Osteocyte (in vitro differentiated cells): ENCODE measurements at places on chromosomes 1 and 21. TPM values are rescaled to one million over a fixed set of nuclear protein-coding genes. Genes with fewer than 3 reads are reported as not detected.

The IER5 gene
- 29.8 and 32.2 TPM in 2 replicates for total RNA-seq

The S100A10 gene
- total RNA-seq, result 227 and 234 TPM in 2 replicates

The LINGO4 gene
- not detected in 2 replicates for total RNA-seq

The CDK18 gene
- 3.0 and 4.5 TPM in 2 replicates for total RNA-seq

- no peak overlapping the region for H3K4me3 ChIP-seq
- peaks cover 56% of the 10 kb centered on the region for H3K4me1 ChIP-seq
- DNase-seq, result no peak
- H3K27ac ChIP-seq, result no peak overlapping the region
- no peaks in the 10 kb centered on the region for H3K27me3 ChIP-seq
Observed at GRCh38 chr1:221722254-221723017, 19.5 kb downstream of the DUSP10 start.

DNA sequence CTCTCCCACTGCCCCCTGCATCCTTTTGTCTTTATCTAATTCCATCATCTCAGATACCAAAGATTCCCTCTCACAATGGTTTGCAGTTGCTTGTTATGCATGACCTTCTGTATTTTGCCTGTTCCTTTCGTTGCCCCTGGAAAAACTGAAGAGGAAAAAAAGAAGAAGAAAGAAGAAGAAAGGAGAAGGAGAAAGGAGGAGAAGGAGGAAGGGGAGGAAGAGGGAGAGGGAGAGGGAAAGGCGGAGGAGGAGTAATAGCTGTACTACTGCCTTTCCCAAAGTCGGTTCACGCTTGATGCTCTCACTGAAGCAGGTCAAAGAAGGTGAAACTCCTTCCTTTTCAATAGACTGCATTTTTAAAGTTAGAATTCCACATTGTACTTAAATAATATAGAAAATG is 513.8 kb downstream of the PTPRC start:
- no peak overlapping the region for H3K4me3 ChIP-seq
- no peaks in the 10 kb centered on the region for H3K27me3 ChIP-seq

GRCh38 chr1:28973596-28974421 is 59.4 kb downstream of the EPB41 start:
- H3K27ac ChIP-seq, result peak overlapping the region; percentile 24
- H3K27me3 ChIP-seq, result no peaks in the 10 kb centered on the region
- H3K4me3 ChIP-seq, result no peak overlapping the region
- H3K36me3 ChIP-seq, result no peaks in the 10 kb centered on the region

The NEK2 gene
- 3.9 and 4.4 TPM in 2 replicates for total RNA-seq

- H3K4me1 ChIP-seq, result peaks cover 7% of the 10 kb centered on the region
- no peaks in the 10 kb centered on the region for H3K27me3 ChIP-seq
- H3K27ac ChIP-seq, result no peak overlapping the region
- no peak for DNase-seq
Observed at GRCh38 chr1:167206166-167206835, 14.4 kb upstream of the POU2F1 start.

- no peak overlapping the region for H3K27ac ChIP-seq
- peaks cover 7% of the 10 kb centered on the region for H3K4me1 ChIP-seq
- no peak for DNase-seq
- peaks cover 37% of the 10 kb centered on the region for H3K27me3 ChIP-seq
Observed at GRCh38 chr1:2047749-2048729, 2.2 kb upstream of the PRKCZ start.

DNA sequence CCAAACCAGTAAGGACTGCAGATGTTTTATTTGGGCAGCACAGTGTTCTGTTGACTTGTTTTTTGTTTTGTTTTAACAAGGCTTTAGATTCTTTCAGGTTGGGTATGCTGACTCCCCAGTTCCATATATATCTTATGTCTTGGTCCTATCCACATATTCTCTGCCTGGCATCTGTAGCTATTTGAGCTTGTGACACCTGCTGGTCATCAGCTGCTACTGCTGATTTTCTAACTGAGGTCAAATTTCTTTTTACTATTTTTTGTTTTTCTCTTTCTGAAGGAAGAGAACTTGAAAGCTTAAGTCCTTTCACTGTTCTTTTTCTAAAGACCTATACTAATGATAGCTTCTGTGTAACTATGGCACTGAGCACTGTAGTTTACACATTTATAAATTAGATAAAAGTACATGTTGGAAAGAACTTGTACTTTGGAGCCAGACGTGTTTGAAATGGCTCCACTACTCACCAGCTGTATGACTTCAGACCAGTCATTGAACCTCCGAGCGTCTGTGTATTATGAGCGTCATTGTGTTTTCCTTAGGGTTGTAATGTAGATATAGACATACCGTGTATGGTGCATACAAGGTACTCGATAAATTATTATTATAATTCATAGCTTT is 109.4 kb downstream of the NRDC start:
- H3K27me3 ChIP-seq, result no peaks in the 10 kb centered on the region
- peaks cover 41% of the 10 kb centered on the region for H3K36me3 ChIP-seq
- H3K4me3 ChIP-seq, result no peak overlapping the region
- peaks cover 13% of the 10 kb centered on the region for H3K4me1 ChIP-seq
- DNase-seq, result no peak

DNA sequence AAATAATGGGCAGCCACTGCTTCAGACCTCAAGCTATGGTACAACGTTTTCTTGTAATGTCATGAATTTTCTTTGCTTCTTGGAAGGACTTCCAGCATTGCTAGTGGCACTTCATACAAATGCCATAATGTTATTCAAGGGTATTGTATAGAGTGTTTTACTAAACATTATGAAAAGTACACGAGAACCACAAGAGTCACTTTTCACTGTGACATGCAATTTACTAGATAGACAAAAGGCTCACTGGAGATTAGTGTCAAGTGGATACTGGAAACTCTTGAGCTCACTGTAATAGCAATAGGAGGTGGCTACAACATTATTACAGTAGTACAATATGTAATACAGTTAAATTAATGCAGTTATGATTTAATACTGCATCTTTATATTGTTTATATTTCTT is 5.3 kb upstream of the OLFM3 start:
- no peak overlapping the region for H3K27ac ChIP-seq
- DNase-seq, result no peak
- peaks cover under 1% of the 10 kb centered on the region for H3K4me1 ChIP-seq
- H3K4me3 ChIP-seq, result no peak overlapping the region
- no peaks in the 10 kb centered on the region for H3K36me3 ChIP-seq

GRCh38 chr1:32773018-32773763 is 44.0 kb downstream of the YARS1 start:
- no peak overlapping the region for H3K4me3 ChIP-seq
- peaks cover 48% of the 10 kb centered on the region for H3K4me1 ChIP-seq
- peak; percentile 91 for DNase-seq
- H3K27me3 ChIP-seq, result no peaks in the 10 kb centered on the region
- peaks cover 27% of the 10 kb centered on the region for H3K36me3 ChIP-seq
- peak overlapping the region; percentile 59 for H3K27ac ChIP-seq

- H3K4me1 ChIP-seq, result peaks cover 6% of the 10 kb centered on the region
- no peak overlapping the region for H3K27ac ChIP-seq
- no peaks in the 10 kb centered on the region for H3K36me3 ChIP-seq
Observed at GRCh38 chr1:193730017-193730416, 543.6 kb upstream of the B3GALT2 start.

The SLC27A3 gene
- 9.9 and 11.9 TPM in 2 replicates for total RNA-seq

DNA sequence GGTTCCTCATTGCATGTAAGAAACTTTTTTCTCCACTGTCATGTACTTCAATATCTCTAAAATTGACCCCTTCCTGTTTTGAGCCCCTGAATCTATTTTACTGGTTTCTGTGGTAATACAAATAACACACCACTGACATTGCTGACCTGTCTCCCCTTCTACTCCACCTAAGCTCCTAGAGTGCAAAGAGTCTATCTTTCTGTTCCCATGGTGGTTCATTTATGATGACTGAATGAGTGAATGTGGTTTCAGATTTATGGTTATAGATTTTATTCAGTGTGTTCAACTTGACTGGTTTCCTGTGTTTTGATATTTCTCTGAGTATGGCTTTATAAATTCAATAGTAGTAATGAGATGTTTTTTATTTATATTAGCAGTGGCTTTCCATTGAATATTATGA is 127.7 kb downstream of the MAGI3 start:
- no peak overlapping the region for H3K27ac ChIP-seq
- H3K4me1 ChIP-seq, result peaks cover 13% of the 10 kb centered on the region
- no peak for DNase-seq
- H3K36me3 ChIP-seq, result no peaks in the 10 kb centered on the region

GRCh38 chr1:221188458-221188857 is 309.2 kb downstream of the HLX start:
- peaks cover 10% of the 10 kb centered on the region for H3K27me3 ChIP-seq
- no peaks in the 10 kb centered on the region for H3K36me3 ChIP-seq
- H3K4me3 ChIP-seq, result no peak overlapping the region
- DNase-seq, result no peak
- no peaks in the 10 kb centered on the region for H3K4me1 ChIP-seq
- no peak overlapping the region for H3K27ac ChIP-seq

GRCh38 chr1:198272492-198272891 is 115.7 kb downstream of the NEK7 start:
- no peaks in the 10 kb centered on the region for H3K27me3 ChIP-seq
- no peak for DNase-seq
- H3K27ac ChIP-seq, result peak overlapping the region; percentile 50
- no peak overlapping the region for H3K4me3 ChIP-seq

The FNDC5 gene
- 2.0 and 3.2 TPM in 2 replicates for total RNA-seq

The OPTC gene
- not detected in 2 replicates for total RNA-seq

GRCh38 chr1:72936151-72936740 is 653.9 kb upstream of the NEGR1 start:
- no peak overlapping the region for H3K4me3 ChIP-seq
- H3K27ac ChIP-seq, result no peak overlapping the region
- H3K4me1 ChIP-seq, result peaks cover 5% of the 10 kb centered on the region
- no peak for DNase-seq
- H3K27me3 ChIP-seq, result no peaks in the 10 kb centered on the region

DNA sequence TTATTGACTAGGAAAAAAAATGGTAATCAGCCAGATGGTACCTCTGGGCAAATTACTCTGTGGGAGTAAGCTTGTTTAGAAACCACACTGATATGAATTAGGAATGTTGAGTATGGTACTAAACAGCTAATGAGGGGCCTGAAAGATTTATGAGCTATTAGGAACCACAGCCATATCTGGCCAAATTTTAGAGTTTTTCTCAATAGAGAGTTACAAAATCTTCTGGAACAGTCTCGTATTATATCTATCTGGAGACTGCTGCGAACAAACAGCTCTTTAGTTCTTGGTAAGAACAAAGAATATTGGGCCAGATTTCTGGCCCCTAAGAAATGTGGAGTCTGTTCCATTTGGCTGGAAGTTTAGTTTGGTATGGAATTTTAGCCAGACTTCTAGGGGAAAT is 4.9 kb upstream of the PODN start:
- H3K4me3 ChIP-seq, result no peak overlapping the region
- DNase-seq, result no peak
- peaks cover 20% of the 10 kb centered on the region for H3K27me3 ChIP-seq

The SYCP1 gene
- total RNA-seq, result not detected in 2 replicates

DNA sequence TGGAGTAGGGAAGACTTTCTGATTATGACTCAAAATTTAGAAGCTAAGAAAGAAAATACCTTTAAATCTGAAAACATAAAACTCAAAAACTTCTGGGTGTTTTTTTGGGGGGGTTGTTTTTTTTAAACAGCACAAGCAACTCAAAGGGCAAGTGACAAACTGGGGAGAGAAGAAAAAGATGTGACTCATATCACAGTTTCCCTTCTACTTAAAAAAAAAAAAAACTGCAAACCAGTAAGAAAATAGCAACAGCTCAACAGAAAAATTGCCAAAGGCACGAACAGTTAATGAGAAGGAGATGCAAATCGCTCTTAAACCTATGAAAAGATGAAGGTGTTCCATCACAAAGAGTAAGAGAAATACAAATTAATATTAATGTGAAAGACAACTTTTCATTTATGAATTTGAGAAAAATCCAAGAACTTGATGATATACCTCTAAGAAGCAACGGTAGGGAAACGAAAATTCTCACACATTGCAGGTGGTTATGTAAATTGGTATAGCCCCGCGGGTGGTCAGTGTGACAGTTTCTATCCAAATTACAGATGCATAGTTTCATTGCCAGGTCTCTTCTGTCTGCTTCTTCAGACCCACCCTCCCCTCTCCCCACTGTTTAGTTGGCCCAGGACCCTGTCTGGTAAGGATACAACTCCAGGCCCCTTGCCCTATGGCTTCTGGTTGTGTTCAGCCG is 9.0 kb downstream of the IFNAR2 start:
- H3K4me1 ChIP-seq, result peaks cover 11% of the 10 kb centered on the region
- no peak overlapping the region for H3K27ac ChIP-seq
- DNase-seq, result no peak

GRCh38 chr1:169802888-169803287 is 8.2 kb upstream of the METTL18 start:
- no peak overlapping the region for H3K27ac ChIP-seq
- no peak for DNase-seq
- H3K27me3 ChIP-seq, result no peaks in the 10 kb centered on the region
- H3K4me3 ChIP-seq, result no peak overlapping the region
- no peaks in the 10 kb centered on the region for H3K4me1 ChIP-seq

DNA sequence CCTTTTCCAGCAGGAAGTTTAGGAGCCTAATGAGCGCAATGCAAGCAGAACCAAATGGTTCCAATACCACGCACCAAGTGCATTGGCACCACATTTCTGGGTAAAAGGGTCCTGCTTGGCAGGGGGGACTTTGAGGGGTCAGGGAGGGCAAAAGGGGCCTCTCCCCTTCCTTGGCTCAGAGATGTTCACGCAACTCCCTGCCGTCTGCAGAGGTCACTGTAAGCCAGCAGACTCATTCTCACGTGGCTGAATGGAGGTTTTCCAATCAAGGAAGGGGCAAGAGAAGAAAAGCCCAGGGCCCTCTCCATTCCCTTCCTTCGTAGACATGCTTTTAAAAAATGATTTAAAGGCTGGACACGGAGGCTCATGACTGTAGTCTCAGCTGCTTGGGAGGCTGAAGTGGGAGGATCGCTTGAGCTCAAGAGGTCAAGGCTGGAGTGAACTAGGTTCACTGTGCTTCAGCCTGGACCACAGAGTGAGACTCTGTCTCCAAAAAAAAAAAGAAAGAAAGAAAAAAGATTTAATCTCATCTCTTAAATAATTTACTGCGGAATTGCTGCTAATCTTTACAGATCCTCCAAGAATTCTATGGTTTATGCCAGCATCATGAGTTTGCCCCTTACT is 80.3 kb downstream of the RUNX3 start:
- H3K27ac ChIP-seq, result no peak overlapping the region
- H3K4me3 ChIP-seq, result no peak overlapping the region
- peak; percentile 49 for DNase-seq
- peaks cover 11% of the 10 kb centered on the region for H3K4me1 ChIP-seq
- H3K27me3 ChIP-seq, result no peaks in the 10 kb centered on the region

The PAPPA2 gene
- total RNA-seq, result 0.35 TPM in 1 of 2 replicates, not detected in the other
